ENCODE measurements at places on chromosomes 7 and 10. TPM values are rescaled to one million over a fixed set of nuclear protein-coding genes. Genes with fewer than 3 reads are reported as not detected.
A peak's percentile ranks its signal among the peaks of the same experiment; 100 is the strongest.

The MALRD1 gene
- total RNA-seq, result 1.1 TPM

The KLF14 gene
- total RNA-seq, result not detected

The VWDE gene
- 2.9 TPM for total RNA-seq

The BBIP1 gene
- 44.6 TPM for total RNA-seq

The CPED1 gene
- 0.20 TPM for total RNA-seq

The MINPP1 gene
- total RNA-seq, result 9.2 TPM

The KLF6 gene
- total RNA-seq, result 168 TPM

The CRHR2 gene
- not detected for total RNA-seq

The ARHGAP22 gene
- total RNA-seq, result 0.60 TPM

- H3K4me1 ChIP-seq, result no peaks in the 10 kb centered on the region
- no peak overlapping the region for H3K4me3 ChIP-seq
- H3K27me3 ChIP-seq, result no peaks in the 10 kb centered on the region
- H3K36me3 ChIP-seq, result peaks cover 5% of the 10 kb centered on the region
Observed at GRCh38 chr10:28054228-28054860, 55.5 kb upstream of the ODAD2 start.

- H3K4me3 ChIP-seq, result no peak overlapping the region
- DNase-seq, result no peak
- H3K36me3 ChIP-seq, result no peaks in the 10 kb centered on the region
- H3K4me1 ChIP-seq, result no peaks in the 10 kb centered on the region
- no peaks in the 10 kb centered on the region for H3K27me3 ChIP-seq
Observed at GRCh38 chr10:131882151-131882550, 18.7 kb upstream of the PPP2R2D start.

- H3K27ac ChIP-seq, result no peak overlapping the region
- H3K27me3 ChIP-seq, result peaks cover 10% of the 10 kb centered on the region
- no peak for DNase-seq
- no peak overlapping the region for H3K4me3 ChIP-seq
- no peaks in the 10 kb centered on the region for H3K36me3 ChIP-seq
Observed at GRCh38 chr10:101570428-101571270, 17.4 kb downstream of the POLL start.

DNA sequence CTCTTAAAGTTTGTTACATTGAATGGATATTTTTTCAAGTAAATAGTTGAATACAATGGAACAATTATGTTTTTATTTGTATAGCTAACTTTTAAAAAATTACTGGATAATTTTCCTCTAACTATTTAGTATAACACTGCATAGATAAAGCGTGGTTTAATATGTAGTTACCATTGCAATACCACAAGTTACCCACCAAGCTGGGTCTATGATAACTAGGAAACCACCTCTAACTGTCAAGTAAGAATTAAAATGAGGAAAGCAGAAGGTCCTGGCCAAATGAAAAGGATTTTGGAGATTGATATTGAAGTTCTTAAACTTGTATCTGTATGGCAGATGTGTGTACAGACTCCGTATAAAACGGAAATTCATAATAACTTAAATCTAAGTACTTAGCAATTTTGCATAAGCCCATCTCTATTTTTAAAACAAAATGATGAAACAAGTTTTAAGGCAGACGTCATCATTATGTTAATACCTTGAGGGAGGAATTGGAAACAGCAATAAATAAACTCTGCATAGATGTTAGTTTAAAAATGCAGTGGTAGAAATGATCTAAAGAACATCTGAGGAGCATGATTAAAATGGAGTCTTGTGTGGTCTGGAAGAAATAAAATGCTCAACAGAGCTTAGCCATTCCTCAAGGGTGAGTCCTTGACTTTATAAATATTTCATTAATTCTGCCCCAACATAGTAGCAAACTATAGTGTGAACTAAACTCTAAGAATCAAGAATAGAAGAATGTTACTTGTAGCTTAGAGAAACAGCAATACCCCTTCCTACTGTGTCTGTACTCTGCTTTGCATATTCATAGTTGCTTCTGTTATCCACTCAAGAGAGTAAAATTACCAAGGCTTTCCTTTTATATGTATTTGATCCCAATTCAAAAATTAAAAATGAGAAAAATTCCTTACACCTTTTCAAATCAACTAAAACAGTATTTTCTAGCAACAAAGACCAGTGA lies 206.4 kb upstream of the FERD3L start:
- DNase-seq, result no peak
- no peaks in the 10 kb centered on the region for H3K27me3 ChIP-seq
- no peaks in the 10 kb centered on the region for H3K36me3 ChIP-seq
- H3K4me1 ChIP-seq, result no peaks in the 10 kb centered on the region

DNA sequence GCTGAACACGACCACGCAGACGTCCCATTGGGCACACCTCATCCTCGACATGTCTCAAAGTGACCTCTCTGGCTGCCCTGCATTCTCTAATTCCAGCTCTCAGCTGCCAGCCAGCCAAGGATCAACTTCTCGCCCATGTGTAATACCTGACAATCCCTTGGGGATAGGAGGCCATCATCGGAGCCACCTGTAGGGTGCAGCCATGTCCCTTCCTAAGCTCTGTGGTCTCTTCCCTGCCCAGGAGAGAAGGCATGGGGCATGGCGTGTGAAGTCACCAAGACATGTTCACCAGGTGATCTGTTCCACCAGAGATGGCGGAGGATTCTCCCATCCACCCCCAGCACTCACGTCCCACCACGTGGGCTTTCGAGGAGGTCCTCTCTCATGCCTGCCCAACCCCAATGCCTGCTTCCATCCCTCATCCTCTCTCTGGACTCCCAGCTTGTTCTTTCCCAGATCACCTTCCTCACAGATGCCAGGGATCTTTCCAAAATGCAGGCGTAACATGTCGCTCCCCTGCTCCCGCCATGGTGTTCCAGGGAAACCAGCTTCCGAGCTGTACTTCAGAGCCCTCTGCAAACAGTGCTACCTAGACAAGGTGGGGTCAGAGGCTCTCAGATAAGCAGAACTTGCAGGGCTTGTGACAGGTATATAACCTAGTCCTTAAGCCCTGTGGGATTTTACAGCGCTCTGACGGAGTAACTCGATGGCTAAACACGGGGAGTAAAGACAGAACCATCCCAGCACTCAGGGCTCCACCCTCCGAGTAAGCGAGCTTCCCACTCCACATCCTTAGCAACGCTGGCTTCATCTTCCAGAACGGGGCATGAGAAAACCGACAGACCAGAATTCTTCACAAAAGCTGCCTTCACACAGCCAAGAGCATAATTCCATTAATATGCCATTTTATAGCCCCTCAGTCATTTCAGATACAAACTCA lies 41.1 kb downstream of the BRI3 start:
- no peaks in the 10 kb centered on the region for H3K27me3 ChIP-seq
- H3K36me3 ChIP-seq, result no peaks in the 10 kb centered on the region

GRCh38 chr10:112816891-112817290 lies 133.2 kb upstream of the TCF7L2 start:
- no peak for DNase-seq
- no peak overlapping the region for H3K4me3 ChIP-seq
- H3K36me3 ChIP-seq, result no peaks in the 10 kb centered on the region
- H3K27me3 ChIP-seq, result no peaks in the 10 kb centered on the region
- no peaks in the 10 kb centered on the region for H3K4me1 ChIP-seq

DNA sequence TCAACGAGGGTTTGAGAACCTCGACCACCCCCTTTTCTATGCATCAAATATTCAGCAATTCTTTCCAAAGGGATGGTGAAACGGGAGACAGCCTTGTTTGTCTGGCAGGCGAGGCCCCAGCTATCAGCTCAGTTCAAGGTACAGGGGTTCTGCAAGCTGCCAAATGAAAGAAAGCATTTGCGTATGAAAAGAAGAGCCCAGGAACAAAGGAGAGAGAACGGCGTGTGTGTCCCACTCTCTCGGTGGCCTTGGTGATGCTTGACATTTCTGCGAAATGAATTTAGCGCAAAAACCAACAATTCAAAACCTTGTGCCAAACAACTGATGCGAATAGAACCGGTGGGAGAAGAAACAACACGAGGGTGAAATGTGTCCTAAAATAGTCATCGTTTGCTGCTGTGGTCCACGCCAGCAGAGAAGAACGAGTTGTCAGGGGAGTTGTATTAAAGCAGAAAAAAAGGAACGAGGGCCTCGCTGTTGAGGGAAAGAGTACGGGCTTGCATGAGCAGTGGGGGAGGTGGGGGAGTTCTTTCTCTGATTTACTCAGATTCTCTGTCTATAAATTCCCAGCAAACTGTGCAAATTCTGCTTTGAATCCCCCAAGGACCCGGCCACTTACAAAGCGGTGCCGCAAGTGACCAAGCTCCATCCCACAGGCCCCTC lies 97.7 kb downstream of the TMEM130 start:
- no peaks in the 10 kb centered on the region for H3K4me1 ChIP-seq
- no peak overlapping the region for H3K27ac ChIP-seq
- no peaks in the 10 kb centered on the region for H3K27me3 ChIP-seq
- DNase-seq, result no peak
- H3K4me3 ChIP-seq, result no peak overlapping the region
- no peaks in the 10 kb centered on the region for H3K36me3 ChIP-seq

GRCh38 chr7:28707291-28707690 lies 250.8 kb downstream of the TRIL start:
- no peak overlapping the region for H3K4me3 ChIP-seq
- H3K27ac ChIP-seq, result no peak overlapping the region
- DNase-seq, result no peak
- H3K36me3 ChIP-seq, result no peaks in the 10 kb centered on the region
- no peaks in the 10 kb centered on the region for H3K4me1 ChIP-seq

DNA sequence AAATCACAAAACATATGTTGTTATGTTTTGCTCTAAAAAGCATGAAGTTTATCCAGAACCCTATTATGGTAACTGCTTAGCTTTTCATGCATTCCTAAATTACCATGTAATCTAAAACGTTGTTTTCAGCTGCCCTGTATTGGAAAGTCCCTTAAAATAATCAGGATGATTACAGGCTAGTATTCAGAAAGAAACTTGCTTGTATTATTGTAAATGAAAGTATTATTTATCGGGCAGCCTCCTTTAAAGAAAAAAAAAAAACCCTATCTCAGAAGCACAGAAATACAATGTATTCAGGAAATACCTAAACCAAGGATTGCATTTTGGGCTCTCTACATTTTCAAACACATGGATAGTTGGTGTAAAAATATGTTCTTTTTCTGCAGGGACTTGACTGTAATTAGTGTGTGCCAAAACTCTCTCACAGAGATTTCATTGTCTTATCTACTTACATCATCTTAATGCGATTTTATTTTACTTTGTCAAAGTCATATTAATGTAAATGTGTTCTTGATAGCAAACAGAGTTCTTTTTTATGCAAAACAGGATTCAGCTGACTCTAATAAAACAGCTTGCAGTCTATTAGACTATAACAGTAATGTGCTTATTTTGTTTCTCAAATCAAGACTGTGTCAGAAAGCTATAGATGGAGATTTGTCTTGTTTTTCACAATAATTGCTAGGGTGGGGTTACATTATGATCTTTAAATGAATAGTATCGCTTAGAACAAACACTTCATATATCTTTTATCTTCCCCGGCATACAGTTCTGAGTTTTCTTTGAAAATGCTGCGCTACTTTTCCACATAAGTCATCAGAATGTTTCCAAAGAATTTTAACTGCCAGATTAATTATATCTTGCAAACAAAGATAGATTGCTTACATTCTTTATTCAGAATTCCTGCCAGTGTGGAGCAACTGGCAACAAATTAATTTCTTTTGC lies 65.3 kb upstream of the ARID5B start:
- H3K4me1 ChIP-seq, result no peaks in the 10 kb centered on the region
- H3K27ac ChIP-seq, result no peak overlapping the region
- no peak for DNase-seq

- H3K27ac ChIP-seq, result no peak overlapping the region
- H3K4me1 ChIP-seq, result no peaks in the 10 kb centered on the region
- H3K27me3 ChIP-seq, result no peaks in the 10 kb centered on the region
- DNase-seq, result peak; percentile 68
Observed at GRCh38 chr10:79400146-79401004, 45.0 kb downstream of the ZCCHC24 start.

DNA sequence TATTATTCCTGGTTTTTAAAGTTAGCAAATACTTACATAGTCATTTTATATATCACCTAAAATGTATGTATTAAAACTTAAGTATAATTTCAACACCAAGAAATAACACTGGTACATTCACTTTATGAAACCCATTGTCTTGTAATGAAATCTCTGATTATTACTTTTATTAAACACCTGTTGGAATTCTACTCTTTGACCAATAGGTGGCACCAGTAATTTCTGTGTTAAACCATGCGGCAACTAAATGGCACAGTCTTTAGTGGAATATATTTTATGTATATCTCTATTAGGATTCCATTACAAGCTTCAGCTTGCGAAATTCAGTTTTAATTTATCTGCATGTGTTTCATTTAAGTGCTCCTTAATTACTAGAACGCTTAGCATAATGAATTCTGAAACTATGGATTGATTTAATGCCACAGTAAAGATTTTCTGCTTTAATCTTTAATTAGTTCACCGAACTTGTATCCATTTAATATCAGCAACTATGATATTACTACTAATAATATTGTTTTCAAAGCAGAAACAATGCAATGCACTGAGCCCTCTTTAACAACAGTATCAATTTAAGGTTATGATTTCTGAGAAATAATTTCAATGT lies 181.3 kb downstream of the MAGI2 start:
- no peak for DNase-seq
- H3K27ac ChIP-seq, result no peak overlapping the region
- no peak overlapping the region for H3K4me3 ChIP-seq
- no peaks in the 10 kb centered on the region for H3K36me3 ChIP-seq
- H3K4me1 ChIP-seq, result no peaks in the 10 kb centered on the region
- no peaks in the 10 kb centered on the region for H3K27me3 ChIP-seq

GRCh38 chr7:96870934-96871333 lies 134.4 kb upstream of the DLX6 start:
- no peaks in the 10 kb centered on the region for H3K27me3 ChIP-seq
- no peak overlapping the region for H3K4me3 ChIP-seq
- H3K27ac ChIP-seq, result no peak overlapping the region

DNA sequence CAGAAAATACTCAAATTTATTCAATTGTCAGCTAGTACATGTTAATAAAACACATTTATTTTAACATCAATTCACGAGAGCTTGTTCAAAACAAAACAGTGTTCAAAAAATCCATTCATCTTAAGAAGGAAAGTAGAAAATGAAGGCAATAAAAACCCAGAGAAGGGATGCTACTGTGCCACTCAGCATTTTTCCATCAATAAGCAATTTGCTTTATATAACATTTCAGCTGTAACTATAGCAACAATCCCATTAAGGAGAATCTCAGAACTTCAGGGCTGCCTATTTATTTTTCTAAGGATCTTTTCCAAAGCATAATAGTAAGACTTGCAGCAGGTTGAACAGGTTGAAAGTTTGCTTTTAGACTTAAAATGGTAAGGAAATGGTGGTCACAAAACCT lies 190.5 kb downstream of the PCLO start:
- no peak overlapping the region for H3K4me3 ChIP-seq
- no peak overlapping the region for H3K27ac ChIP-seq
- no peak for DNase-seq
- no peaks in the 10 kb centered on the region for H3K4me1 ChIP-seq
- H3K27me3 ChIP-seq, result no peaks in the 10 kb centered on the region

DNA sequence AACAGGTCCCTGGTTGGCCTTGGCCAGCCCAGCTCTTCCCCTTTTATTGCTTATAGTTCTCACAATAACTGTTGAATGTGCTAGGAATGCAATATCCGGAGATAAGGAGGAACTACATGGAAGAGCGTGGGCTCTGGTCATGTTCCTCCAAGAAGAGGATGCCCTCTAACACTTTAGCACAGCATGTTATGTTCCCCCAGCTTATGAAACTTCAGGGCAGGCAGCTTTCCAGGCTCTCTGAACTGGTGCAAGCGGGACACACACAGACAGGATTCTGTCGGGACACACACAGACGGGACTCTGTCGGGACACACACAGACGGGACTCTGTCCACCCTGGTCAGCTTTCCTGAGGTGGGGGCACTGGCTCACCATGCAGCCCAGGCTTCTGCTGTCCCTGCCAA lies 141.6 kb downstream of the PKD1L1 start:
- no peaks in the 10 kb centered on the region for H3K27me3 ChIP-seq
- no peak overlapping the region for H3K27ac ChIP-seq

GRCh38 chr7:75559355-75559975 lies 67.3 kb downstream of the SPDYE5 start:
- H3K27me3 ChIP-seq, result no peaks in the 10 kb centered on the region
- no peak overlapping the region for H3K27ac ChIP-seq

Measured in naive thymus-derived CD4-positive, alpha-beta T cell (primary cell).